Effector CD4-positive, alpha-beta T cell (primary cell): ENCODE measurements at places on chromosomes 7 and 10.

GRCh38 chr7:11416641-11417458 lies 415.1 kb downstream of the THSD7A start:
- no peak for DNase-seq

DNA sequence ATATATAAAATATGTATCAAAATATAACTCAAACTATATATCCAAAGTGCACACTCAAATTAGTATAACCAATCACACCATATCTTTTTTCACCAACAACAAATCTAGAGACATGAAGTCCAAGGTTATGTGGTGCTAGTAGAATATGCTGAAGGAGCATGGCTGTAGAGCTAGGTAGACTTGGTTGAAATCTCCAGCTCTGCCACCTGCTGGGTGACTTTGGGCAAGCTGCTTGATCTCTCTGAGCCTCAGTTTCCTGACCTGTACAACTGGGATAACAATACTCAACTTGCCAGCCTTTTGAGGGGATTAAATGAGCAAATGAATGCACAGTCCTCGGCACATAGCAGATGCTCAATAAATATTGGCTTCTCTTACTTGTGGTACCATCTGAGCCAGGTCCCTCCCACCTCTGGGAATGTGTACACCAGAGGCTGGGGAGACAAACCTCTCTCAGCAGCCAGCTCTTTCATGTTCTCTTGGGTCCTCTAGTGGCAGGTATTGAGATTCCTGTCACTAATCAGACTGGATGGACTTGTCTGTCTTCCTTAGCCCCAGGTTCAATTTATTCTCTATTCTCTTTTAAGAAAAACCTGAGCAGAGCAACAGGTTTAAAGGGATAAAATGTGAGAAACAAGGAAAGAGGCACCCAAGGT lies 94.3 kb upstream of the PDE1C start:
- DNase-seq: no peak

- no peak for DNase-seq
These were observed 228.1 kb upstream of the PFKP start for GRCh38 chr10:2839081-2839725.

DNA sequence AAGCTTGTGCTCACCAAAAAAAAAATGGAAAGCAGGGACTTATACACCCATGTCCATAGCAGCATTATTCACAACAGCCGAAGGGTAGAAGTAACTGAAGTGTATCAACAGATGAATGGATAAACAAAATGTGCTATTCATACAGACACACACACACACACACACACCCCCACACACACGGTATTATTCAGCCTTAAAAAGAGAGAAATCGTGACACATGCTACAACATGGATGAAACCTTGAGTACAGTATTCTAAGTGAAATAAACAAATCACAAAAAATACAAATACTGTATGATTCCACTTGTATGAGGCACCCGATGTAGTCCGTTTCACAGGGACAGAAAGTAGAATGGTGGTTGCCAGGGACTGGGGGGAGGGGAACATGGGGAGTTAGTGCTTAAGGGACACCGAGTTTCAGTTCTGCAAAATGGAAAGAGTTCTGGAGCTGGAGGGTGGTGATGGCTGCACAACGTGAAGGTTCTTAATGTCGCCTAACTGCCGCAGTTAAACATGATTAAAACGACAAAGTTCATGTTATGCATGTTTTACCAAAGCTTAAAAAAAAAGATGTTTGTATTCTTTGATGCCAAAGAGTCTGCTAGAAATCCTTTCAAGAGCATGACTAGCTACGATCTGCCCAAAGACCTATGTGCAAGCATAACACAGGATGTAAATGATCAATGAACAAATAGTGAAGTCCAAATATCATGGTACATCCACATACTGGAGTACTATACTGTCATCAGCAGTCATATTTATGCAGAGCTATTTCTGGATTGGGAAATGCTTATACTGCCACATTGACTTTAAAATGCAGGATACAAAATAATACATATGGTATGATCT lies 7.2 kb downstream of the TNS3 start:
- no peak for DNase-seq

GRCh38 chr10:13527864-13528122 lies 1.0 kb downstream of the BEND7 start:
- DNase-seq: no peak

DNA sequence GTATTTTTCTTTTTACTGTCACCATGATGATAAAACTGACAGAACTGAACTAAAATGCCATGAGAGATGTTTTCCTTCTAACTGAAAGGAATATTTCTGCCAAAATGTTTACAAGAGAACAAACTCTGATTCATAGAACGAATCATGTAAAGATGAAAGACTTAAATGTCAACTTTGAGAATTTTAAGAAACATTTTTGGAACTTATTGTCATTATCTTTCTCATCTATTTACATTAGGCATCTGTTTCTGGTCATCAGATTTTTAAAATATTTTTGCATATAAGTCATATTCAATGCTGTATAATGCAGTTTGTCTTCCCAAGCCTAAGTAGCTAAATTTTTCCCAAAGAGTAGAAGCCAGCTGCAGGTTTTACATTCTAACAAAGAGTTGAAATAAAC lies 358.5 kb downstream of the TFEC start:
- DNase-seq: no peak

GRCh38 chr10:74437822-74438221 lies 286.8 kb downstream of the ADK start:
- no peak for DNase-seq

- DNase-seq: no peak
These were observed 90.9 kb upstream of the TNRC18 start for GRCh38 chr7:5514440-5515035.

DNA sequence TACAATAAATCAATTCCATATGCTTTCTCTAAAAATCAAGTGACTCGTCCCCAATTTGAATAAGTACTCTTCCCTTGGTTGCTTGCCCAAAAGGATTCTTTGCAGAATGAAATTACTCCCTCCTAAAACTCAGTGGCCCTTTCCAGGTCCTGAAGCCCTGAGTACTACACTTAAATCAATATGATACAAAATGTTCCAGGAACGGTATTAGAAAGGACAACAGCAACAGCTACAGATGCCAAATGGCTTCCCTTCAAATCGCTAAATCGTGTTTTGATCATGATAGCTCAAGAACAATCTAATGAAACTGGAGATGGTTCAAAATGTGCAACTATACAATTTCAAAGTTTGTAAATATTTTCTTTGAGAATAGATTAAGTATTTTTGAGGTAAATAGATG lies 59.4 kb downstream of the TPK1 start:
- DNase-seq: no peak

DNA sequence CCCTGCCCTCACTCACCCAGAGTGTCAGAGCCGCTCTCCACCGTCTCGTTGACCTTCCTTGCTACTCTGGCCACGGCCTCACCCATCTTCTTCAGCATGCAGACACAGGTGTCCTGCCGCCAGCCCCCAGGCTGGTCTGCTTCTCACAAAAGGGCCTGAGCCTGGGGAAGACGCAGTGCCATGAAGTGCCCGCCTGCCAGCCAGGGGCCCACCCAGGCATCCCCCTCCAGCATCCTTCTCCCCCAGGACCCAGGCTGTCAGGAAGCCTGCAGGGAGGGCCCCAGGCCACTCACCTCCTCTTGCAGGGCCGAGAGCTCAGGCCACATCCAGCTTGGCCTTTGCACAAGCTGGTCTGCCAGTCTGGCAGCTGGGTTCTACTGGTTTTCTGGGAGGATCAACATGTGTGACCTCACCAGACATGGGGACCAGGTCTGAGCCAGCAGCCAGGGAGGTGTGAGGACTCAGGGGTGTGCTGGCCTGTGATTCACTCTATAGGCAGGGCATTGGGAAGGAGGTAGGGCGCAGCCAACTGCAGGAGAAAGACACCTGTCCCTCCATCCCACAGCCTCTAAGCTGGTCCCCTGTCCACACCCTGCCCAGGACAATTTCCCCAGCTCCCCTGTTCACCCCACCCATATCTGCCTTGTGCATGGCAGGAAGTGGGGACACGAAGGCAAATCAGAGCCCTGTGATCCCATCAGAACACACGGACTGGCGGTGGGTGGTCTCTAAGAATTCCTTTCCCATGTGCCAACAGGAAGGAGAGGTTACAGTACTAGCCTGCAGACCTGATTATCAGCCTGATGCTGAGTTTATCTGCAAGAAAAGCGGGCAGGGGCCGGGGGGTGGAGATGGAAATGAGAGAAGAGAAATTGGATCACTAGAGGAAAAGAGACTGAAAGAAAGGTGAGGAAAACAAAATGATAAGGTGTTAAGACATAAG lies 5.7 kb downstream of the LRRC20 start:
- no peak for DNase-seq

DNA sequence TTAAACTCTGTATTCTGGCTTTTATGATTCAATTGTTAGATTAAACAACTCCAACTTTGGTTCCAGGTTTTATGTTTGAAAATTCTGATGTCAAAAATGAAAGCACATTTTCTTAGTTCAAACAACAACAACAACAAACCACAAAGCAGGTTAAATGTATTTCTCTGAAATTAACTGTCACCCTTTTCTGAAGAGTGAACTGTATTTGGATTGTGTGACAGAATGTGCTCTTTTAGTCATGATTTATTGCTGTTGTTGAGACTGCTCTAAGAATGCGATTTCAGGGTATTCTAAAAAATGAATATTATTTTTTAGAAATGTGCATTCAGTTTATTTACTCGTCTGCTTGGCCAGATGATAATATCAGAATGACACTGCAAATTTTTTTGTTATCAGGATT lies 144.1 kb downstream of the GNAI1 start:
- DNase-seq: no peak

- DNase-seq: no peak
These were observed 280.1 kb upstream of the MBL2 start for GRCh38 chr10:53052521-53053164.

DNA sequence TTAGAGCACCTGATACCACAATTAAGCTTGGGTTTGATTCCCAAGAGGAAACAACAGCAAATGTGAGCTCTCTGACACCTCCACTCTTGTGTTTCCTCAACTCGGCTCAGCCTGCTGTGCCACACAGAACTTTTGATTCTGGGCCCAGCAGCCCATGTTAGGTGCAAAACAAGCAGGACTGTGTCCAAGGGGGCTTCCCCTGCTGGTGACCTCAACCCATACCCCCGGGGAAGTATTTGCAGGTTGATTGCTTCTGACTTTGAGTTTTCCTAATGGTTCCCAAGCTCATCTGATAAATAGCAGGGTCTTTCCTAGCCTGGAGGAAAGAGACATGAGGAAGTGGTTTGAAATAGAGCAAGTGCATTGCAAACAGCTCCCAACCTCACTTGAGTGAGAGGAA lies 43.5 kb upstream of the ADAM12 start:
- no peak for DNase-seq

DNA sequence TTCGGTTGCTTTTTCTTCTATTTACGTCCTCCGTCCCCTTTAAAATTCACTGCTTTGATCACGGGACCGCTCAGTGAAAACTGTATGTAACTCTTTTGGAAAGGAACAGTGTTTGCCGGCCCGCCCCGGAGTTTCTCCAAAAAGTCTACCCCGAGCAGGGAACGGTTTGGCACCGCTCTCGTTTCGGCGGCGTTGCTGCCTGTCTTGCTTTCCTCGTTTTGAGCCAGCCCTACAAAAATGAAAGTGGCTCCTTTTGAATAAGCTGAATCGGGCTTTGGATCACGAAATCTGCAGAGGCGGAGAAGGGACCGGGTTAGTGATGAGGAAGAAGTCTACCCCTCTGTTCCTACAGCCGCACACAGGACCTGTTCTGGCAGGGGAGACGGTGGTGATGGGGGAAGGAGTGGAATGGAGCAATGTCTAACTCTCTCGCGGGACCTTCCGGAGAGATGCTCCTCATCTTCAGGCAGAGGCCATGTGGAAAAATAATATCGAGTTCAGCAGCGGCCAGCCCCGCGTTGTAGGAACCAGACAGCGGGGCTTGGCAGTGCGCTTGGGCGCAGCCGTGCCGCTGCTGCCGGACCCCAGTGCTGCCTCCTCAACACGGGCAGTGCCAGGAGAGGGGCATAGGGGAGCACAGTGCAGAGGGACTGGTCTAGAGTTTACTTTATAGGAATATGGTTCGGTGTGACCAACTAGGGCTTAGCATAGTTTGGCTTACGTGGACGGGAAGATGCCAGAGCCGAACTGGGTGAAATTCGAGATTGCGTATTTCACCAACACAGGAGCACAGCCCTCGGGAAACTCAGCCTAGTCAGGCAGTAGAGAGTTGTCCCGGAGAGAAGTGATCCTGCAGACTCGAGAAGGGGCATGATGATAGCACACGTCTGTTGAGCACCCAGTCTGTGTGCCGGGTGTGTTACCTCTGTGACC lies 1.4 kb downstream of the HTRA1 start:
- no peak for DNase-seq

DNA sequence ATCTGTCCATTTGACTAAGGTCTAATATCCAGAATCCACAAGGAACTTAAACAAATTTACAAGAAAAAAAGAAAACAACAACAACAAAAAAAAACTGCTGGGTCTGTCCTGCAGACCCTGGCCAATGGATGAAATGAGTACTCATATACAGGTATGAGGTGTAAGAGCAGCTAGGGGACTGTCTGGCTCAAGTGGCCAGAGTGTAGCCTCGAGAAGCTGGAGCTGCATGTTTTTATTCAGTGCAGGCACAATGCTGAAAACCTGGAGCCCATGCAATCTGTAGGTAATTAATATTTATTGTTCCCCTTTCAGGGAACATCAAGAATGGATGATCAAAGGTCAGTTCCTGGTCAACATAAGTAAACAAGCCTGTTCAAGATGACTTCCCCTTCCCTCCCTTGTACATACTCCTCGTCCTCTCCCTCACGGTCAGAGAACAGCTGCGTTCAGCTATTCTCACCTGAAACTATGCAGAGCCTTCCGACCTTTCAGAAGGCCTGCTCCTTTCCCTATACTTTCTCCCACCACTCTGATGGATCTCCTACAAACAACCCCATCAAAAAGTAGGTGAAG lies 15.5 kb downstream of the CYP2C19 start:
- no peak for DNase-seq

GRCh38 chr10:31186225-31187000 lies 132.6 kb upstream of the ZEB1 start:
- no peak for DNase-seq

DNA sequence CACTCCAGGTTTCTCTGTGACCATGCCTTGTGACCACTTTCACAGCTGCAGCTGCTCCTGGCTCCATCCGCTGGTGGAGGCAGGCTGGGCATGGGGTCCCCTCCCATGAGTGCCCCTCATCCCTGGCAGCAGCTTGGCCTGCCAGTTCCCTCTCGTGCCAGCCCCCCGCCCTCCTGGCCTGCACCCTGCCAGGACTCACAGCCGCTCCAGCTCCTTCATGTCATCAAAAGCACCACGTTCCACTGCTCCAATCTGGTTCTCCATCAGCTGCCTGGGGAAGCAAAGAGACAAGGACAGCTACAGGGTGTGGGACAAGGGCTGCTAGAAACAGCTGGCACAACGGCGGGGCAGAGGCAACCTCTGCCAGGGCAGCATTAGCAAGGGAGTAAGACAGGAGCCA lies 22.6 kb downstream of the SLIT1 start:
- DNase-seq: no peak

- no peak for DNase-seq
These were observed 26.1 kb upstream of the CTNNA3 start for GRCh38 chr10:67722113-67722512.

DNA sequence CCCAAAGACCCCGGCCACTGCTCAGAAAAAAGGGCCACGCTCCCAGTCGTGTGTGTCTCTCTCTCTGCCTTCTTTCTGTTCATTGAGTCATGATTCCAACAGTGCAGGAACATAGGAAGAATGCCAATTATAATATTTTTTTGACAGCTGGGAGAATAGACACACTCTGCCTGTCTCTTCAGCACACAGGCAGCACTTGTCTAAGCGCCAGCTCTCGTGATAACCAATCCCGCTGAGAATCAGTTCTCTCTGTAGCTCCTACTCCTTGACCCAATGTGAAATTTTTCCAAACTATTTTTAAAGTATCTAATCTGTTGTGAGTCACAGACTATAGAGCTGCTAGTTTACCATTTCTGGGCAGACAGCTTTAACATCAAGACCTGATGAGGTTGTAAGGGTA lies 145.7 kb upstream of the RHEB start:
- DNase-seq: no peak
